Retinal pigment epithelial cell (primary cell): ENCODE measurements at places on chromosomes 5 and 9.
A peak's percentile ranks its signal among the peaks of the same experiment; 100 is the strongest.

DNA sequence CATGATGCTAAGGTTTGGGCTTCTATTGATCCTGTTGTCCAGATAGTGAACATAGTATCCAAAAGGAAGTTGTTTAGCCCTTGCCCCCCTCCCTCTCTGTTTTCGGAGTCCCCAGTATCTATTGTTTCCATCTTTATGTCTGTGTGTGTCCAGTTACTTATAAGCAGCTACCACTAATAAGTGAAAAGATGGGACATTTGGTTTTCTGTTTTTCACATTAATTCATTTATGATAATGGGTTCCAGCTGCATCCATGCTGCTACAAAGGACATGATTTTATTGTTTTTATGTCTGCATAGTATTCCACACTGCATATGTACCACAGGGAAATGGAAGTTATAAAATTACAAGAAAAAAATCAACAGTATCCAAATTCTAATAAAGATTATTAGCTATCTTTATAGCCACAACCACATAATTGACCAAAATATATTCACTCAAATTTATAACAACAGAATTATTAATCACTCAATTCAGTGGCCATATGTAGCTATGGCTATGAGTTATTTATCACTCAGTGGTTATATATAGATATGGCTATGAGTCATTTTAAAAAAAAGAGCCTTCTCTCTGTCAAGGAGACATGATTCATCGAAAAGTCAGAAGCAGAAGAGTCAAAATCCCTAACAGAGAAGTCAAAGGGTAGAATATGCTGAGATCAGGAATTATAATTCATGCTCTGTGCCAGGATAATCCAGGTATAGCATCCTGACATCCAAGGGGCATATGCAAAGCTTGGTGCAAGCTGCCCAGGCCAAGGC is 367.5 kb downstream of the DEPDC1B start:
- DNase-seq: no peak

DNA sequence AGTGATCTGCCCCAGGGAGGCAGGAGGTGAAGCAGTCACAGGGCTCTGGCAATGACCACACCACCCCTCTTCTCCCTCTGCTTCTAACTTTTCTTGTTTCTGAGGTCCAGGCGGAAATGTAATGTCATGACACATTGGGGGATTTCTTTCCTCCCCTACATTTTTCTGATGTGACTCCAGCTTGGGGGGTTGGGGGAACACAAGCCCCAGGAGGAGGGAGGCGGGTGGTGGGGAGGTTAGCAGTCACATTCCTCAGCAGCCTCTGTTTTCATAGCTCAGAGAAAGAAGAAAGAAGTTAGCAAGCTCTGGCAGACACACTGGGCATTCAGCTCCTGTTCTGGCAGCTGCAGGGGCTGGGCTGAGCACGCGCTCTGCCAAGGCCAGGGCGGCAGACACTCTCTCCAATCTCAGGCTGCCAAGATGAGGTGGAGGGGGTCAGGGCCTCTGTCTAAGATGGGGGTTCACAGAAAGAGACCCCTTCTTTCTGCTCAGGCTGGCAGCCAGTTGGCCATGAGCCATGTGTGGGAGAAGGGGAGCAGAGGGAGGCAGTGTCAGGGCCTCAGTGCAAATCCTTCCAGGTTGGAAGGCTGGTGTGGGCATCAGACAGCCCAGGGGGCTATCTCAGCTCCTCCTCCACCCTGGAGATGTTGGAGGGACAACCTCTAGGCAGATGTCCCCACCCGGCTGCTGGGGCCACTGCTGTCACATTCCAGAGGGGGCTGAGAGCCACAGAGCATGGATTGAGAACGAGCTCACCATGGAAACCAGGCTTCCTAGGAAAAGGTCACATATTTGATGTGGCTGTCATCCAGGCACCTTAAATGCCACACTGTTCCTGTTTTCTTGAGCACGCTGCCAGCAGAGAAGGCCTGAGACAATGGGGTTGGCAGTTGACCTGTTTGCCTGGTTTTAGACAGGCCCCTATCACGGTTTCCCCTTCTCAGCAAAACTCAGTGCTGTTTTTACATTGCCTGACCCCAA is 20.1 kb upstream of the PFDN1 start:
- DNase-seq: peak; percentile 88

- no peak for DNase-seq
Observed at GRCh38 chr5:167576897-167577296, 714.5 kb upstream of the WWC1 start.

- no peak for DNase-seq
Observed at GRCh38 chr5:36630201-36631145, 24.1 kb downstream of the SLC1A3 start.

DNA sequence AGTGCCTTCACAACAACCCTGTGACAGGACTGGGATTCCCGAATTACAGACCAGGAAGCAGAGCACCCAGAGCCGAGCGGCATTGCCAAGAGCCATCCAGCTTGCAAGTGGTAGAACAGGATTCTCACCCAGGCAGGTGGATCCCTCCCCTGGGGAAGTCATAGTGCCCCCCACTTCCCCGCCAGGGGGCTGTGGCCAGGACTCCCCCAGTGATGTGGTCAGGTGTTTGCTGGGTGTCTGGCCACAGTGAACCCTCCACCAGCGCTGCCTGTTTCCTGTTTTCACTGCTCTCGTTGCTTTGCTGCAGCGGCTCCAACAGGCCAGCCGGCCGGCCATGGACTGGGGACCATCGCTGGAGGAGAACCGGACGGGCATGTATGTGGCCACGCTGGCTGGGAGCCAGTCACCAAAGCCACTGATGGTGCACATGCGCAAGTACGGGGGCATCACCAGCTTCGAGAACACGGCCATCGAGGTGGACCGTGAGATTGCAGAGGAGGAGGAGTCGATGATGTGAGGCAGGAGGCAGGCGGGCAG is 19.3 kb downstream of the SLC6A7 start:
- peak; percentile 6 for DNase-seq

DNA sequence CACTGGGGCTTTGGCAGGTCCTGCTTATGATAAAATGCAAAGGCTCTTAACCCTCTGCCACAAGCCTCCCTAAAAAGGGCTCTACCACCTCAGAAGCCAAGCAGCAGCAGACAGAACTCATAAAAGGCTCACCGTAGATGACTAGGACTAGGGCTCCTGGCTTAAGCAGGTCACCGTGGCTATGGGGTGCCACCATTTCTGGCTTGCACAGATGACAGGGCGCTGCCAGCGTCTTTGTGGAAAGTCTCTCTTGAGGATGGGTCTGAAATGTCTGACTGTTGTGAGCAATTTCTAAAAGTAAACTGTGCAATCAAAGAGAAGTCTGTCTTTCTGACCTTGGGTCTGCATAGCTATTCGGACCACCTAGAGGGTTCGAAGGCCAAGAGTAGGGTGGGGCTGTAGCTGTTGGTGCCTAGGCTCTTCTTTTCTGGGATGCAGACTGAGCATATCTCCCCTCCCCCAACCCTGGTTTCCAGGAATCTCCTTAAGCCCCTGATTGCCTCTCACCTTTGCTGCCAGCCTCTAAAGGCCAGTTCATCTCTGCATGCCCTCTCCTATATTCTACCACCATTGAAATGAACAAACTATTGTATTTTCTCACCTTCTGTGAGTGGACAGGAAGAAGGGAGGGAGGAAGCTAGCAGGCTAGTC is 307.4 kb downstream of the ARHGAP26 start:
- DNase-seq: no peak

GRCh38 chr5:150499437-150499956 is 8.4 kb upstream of the NDST1 start:
- no peak for DNase-seq

- no peak for DNase-seq
Observed at GRCh38 chr5:12659686-12660085, 755.4 kb upstream of the CTNND2 start.
